Endothelial cell of umbilical vein (primary cell): ENCODE measurements at places on chromosomes 13 and 19. TPM values are rescaled to one million over a fixed set of nuclear protein-coding genes. Genes with fewer than 3 reads are reported as not detected.

DNA sequence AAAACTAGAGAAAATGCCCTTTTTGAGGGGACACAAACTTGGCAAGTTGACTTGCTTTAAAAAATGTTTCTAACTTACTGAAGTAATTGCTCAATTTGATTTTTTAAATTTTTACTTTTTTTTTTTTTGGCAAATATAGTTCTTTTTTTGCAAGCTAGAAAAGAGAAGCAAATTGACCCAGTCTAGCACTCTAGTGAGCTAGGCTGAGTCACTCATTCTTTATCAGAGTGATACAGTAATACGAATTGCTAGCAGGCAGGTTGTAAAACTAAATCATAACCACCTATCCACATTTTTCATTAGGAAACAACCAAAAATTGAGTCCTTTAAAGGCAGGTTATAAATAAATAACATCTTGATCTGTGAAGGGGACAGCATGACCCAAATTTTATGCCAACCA lies 51.9 kb upstream of the C1QTNF9 start:
- DNase-seq, result no peak

GRCh38 chr13:99288089-99288488 lies 19.1 kb downstream of the GPR183 start:
- no peak for DNase-seq

Gene ZSCAN18
- 17.3 and 19.5 TPM in 2 replicates for polyA plus RNA-seq

GRCh38 chr19:52786078-52786463 lies 520 bp downstream of the ZNF600 start:
- peak; percentile 2 for DNase-seq

Gene PHLDB3
- 5.5 and 5.6 TPM in 2 replicates for polyA plus RNA-seq

GRCh38 chr13:68988176-68988575 lies 1119.5 kb upstream of the ATXN8OS start:
- no peak for DNase-seq

Gene CLDND2
- not detected in 2 replicates for polyA plus RNA-seq

GRCh38 chr13:91196958-91197357 lies 150.5 kb upstream of the MIR17HG start:
- DNase-seq, result no peak

DNA sequence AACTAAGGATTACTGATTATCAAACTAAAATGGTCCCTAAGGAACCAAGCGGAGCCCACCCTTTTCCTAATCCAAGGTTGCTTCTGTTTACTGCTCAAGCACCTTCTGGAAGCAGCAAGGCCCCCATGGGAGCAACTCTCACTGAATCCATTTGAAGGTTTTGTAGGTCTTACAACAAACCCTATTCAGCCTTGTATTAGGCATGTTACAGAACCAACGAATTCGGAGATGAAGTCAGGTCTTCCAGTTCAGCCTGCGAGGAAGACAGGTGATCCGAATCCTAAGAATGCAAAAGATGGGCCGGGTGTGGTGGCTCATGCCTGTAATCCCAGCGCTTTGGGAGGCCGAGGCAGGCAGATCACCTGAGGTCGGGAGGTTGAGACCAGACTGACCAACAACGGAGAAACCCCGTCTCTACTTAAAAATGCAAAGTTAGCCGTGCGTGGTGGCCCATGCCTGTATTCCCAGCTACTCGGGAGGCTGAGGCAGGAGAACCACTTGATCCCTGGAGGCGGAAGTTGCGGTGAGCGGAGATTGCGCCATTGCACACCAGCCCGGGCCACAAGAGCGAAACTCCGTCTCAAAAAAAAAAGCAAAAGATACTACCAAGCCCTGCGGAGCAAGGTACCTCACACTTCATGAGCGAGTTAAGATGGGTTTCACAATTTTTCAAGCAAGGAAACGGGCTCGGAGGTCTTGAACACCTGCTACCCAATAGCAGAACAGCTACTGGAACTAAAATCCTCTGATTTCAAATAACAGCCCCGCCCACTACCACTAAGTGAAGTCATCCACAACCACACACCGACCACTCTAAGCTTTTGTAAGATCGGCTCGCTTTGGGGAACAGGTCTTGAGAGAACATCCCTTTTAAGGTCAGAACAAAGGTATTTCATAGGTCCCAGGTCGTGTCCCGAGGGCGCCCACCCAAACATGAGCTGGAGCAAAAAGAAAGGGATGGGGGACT lies 609 bp downstream of the ZAR1L start:
- no peak for DNase-seq

- DNase-seq, result no peak
Observed at GRCh38 chr19:46159418-46160232, 11.6 kb downstream of the IGFL2 start.

DNA sequence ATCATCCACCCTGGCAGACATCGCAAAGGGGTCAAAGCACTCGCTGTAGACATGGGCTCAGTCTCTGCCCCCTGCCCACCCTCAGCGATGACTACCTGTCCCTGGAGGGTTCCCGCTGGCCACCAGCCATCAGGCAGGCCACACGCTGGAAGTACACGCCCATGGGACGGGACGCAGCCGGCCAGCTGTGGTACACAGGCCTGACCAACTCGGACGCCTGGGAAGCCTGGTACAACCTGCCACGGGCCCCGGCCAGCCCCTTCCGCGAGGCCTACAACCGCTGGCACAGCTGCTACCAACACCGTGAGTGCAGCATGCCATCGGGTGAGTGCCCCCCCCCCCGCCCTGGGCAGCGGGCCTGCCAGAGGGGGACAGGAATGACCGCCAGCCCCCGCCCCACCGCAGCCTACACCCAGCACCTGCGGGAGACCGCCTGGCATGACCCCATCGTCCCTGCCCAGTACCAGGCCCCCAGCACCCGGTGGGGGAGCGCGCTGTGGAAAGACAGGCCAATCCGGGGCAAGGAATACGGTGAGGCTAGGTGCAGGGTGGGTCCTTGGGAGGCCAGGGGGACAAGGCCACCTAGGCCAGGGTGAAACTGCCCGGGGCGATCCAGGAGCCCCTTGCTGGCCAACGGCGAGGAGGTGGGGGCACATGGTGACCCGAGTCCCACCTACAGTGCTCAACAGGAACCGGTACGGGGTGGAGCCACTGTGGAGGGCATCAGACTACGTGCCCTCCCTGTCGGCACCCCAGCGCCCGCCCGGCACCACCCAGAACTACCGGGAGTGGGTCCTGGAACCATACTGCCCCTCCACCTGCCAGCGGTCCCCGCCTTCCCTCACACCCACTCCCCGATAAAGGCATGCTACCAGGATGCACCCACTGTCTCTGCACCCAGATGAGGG lies 4.4 kb downstream of the TEKTIP1 start:
- no peak for DNase-seq

GRCh38 chr19:7678971-7679751 lies 1.5 kb upstream of the TRAPPC5 start:
- no peak for DNase-seq

DNA sequence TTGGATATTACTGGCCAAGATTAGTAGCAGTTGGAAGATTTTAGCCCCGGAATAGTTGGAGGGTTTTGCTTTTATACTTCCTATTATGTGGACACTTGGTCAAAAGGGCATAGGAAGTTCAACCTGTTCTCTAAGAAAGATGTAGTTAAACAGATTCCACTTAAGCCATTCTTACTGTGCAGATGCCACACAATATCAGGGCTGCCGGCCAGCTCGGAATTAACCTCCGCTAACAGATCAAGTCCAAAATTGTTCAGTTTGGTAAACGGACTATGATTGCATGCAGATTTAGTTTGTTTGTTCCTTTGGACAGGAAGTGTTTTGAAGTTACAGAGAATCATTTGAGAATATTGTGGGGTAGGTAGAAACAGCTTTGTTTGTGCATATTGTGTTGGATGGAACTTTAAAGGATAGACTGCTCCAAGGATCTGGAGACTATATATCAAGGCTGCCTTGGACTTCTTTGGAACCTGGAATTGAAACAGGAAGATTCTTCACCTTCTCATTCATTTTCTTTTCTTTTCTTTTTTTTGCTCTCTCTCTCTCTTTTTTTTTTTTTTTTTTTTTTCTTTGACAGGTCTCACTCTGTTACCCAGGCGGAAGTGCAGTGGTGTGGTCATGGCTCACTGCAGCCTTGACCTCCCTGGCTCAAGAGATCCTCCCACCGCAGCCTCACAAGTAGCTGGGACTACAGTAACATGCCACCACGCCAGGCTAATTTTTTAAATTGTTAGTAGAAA lies 5.0 kb upstream of the SPRY2 start:
- no peak for DNase-seq

Gene MYH14
- polyA plus RNA-seq, result 0.05 TPM in 1 of 2 replicates, not detected in the other

Gene PRR22
- 1.4 and 2.0 TPM in 2 replicates for polyA plus RNA-seq

DNA sequence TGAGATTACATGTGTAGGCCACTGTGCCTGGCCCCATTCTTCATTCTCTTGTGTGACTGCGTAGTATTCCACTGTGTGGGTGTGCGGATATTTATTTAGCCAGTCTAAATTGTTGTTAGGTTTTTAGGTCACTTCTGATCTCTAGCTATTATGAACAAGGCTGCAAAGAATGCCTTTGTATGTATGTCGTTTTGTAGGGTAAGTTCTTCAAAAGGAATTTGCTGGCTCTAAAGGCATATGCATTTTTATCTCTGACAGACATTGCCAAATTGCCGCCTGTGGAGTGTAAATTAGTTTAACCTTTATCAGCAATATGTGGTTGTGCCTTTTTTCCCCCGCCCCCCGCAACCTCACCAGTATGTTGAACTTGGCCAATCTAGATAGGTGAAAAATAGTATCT lies 30.3 kb upstream of the EHD2 start:
- DNase-seq, result no peak

Gene C13orf42
- not detected in 2 replicates for polyA plus RNA-seq

Gene F10
- 0.14 and 0.25 TPM in 2 replicates for polyA plus RNA-seq
